ENCODE measurements at places on chromosomes 16 and 17.

DNA sequence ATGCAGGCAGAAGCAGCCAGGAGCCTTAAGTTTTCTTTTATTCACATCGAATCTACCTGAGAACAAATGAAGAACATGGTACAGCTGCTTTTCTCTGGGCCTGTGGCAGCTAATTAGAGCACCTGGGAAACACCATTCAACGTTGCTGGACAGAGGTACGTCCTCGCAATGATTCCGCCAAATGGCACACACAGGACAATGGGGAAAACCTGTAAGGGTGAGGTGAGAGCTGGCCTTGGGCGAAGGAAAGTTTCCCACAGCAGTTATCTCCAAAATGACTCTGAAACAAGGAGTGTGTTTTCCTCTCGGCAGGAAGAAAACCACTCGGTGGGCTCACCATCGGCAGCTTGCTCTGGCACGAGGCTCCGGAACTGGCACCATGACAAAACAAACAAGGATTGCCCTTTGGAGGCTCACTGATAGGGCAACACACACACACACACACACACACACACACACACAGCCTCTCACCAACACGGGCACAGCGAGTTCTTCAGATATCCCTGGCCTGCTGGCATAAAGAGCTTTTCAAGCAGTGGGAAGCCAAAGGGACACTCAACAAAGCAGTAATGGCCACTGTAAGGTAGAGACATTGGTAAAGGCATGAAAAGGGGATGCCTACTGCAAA lies 73.7 kb downstream of the ZFHX3 start:
- DNase-seq, result no peak

- DNase-seq, result no peak
Observed at GRCh38 chr17:18021372-18021771, 17.6 kb downstream of the ATPAF2 start.

- DNase-seq, result no peak
Observed at GRCh38 chr17:63419949-63420867, 25.9 kb downstream of the CYB561 start.

DNA sequence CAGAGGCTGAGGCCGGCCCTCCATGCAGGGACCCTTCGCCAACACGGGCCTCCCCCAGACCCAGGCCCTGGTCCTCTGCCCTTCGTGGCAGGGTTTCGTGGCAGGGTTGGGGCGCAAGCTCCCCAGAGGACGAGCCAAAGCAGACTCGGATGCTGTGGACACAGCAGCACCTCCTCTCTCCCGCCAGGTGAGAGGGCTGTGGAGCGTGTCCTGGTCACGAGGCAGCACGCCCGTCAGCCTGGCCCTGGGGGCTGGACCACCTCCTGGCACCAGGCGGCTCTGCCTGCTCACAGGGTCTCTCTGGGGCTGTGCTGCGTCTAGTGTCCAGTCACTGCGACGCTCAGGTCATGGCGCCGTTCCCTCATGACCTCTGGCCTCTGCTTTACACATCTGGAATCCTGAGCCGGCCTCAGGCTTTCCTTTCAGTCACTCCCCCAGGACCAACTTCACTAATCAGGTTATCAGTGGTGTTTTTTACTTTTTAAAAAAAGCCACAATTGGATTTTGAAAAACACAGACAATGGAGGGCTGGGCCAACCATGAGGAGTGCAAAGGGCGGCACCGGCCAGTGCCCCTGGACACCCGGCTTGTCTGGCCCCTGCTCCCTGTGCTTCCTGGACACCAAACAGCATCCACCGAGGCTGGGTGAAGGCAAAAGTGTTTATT lies 5.4 kb downstream of the NDUFAF8 start:
- no peak for DNase-seq

DNA sequence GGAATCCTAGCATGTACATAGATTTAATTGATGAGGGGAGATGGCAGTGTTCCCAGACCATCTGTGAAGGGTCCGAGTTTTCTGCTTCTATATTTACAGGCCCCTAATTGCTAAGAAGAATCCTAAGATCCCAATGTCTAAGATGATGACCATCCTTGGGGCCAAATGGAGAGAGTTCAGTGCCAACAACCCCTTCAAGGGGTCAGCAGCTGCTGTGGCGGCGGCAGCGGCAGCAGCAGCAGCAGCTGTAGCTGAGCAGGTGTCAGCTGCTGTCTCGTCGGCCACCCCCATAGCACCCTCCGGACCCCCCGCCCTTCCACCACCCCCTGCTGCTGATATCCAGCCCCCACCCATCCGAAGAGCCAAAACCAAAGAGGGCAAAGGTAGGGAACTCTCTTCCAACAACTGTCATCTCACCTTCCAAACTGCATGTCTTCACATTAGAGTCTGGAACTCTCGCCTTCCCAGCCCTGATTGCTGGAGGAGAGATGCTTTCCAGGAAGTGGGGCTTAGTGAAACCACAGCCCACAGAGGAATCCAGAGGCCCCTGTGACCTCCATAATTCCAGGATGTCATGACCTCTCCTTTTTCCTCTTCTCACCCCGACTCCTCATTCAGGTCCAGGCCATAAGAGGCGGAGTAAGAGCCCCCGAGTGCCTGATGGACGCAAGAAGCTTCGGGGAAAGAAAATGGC lies 4.7 kb downstream of the CHD3 start:
- no peak for DNase-seq

Data from renal cortical epithelial cell (primary cell).